ENCODE measurements at places on chromosomes 6 and 20.

DNA sequence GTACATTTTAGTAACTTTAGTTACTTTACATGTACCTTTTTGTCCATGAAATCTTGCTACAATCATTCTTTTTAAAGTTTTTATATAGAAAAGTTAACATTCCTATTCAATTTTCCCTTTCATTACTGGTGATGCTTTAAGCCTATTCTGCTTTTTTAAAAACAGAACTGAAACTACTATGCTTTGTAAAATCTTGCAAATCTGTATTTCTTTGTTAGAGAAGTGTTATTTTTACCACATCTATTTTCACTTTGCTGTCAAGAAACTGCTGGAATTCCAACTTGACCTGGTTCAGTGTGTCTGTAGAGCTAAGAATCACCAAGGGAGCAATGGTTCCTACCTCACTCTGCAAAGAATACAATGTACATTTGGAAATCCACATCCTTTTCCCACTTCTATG is 21.8 kb upstream of the SAMD5 start:
- no peak for DNase-seq

DNA sequence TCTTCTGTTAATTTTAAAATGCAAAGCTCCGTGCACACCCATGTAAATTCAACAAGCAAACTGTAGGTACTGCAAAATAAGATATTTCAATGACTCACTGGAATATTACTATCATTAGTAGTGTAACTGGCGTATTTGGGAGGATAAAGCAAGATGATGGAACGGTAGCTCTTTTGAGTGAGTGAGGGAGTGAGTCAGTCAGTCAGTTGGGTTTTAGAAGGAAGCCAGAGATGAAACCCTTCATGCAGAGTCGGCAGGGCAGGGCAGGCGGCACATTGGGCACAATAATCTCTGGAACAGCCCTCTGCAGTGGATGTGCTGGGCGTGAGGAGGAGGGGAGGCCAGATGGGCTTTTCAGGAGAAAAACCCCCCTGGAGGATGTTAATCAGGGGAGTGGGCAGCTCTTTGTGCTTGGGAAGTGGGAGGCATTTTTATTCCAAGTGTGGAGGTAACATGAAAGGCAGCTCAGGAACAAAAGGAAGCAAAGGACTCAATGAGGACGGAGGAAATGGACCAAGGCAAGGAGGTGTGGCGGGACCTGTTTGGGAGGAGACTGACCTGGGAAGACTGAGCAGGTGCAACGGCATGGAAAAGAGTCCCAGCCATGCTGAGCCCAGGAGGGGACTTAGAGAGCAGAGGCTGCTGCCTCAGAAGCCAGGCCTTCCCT is 171.2 kb downstream of the ZDHHC14 start:
- DNase-seq, result no peak

DNA sequence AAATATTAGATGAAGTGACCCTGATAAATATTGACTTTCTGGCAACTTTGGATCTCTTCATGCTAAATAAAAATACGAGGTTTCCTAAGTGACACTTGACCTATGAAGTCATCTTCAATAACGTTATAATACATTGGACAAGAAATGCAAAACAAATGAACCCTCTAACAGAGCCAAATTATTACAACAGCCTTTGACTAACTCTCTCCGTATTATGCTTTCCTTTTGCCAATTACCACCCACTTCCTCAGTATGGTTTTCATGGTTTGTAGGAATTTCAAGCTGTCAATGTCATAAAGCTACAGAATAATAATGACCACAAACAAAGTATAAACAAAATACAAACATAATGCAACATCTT is 210.5 kb downstream of the MOXD1 start:
- no peak for DNase-seq

GRCh38 chr20:54133434-54134427 is 40.1 kb downstream of the CYP24A1 start:
- DNase-seq, result peak; percentile 94

DNA sequence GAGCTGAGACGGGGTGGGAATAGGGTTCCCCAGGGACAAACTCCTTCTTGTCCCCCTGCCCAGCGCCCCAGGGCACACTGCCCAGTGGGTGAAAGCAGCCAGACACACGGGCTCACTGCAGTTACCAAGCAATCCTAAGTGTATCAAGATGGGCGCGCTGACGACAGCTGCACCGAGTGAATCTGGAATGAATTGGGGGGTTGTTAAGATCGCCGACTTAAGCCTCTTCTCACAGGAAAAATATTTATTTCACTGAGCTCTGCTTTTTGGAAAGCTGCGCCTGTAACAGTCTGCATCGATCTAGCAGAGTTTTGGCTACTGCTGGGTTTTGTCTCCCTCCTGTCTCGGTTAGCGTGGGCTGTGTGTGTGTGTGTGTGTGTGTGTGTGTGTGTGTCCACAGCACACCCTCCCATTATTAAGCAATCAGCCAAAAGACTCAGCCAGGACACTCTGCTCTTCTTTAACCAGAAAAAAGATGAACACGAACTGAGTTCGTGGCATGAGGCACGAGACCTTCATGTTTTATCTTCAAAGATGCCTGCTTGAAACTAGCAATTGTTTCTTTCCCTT is 35.9 kb downstream of the RIPOR3 start:
- DNase-seq, result no peak

GRCh38 chr6:154447954-154448353 is 62.5 kb downstream of the CNKSR3 start:
- DNase-seq, result no peak

DNA sequence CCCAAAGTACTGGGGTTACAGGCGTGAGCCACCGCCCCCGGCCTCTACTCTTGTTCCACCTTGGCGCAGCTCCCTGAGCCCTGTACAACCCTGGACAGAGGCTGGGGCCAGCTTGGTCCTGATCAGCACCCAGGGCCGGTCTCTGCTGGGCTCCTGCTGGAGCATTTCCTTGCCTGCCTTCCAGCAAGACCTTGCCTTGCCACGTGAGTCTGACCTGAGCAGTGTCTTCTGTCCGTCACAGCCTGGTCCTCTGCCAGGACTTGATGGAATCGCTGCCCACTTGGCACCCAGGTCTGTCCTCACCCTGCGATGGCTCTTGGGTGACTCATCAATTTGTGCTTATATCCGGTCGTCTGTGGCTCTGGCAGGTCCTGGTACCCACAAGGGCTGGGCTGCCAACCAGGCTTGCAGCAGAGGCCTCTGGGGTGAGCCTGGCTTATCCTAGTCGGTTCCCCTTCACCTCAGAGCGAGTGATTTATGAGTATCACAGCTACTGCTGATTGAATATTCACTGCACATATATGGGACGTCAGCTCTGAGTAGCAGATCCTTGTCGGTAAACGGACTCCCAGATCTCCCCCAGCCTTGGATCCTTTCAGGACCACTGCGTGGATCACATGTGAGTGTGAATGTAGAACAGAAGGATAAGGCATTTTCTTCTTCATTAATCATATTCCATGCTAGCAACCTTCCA is 10.1 kb upstream of the SULF2 start:
- DNase-seq, result peak; percentile 93

GRCh38 chr20:50460608-50461267 is 49.4 kb upstream of the PTPN1 start:
- peak; percentile 81 for DNase-seq

- DNase-seq, result no peak
Measured at GRCh38 chr6:128172752-128173682, 272.2 kb upstream of the THEMIS start.

GRCh38 chr20:20214757-20215275 is 153.1 kb upstream of the INSM1 start:
- DNase-seq, result no peak

DNA sequence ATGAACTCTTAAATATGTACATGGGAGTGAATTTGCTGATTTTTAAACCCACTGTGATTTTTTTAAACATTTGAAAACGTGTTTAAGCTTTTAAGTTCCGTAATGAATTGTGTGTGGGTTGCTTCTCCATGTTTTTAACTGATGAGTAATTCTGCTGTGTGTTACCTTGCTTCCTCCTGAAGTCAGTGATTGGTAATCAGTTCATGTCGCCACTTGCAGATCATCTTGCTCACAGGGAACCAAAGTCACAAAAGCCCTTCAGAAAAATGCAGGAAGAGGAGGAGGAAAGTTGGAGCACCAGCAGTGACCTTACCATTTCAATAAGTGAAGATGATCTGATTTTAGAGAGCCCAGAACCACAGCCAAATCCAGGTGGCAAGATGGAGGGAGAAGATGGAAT is 36.7 kb downstream of the KIZ start:
- DNase-seq, result no peak

GRCh38 chr20:47586649-47587294 is 85.1 kb downstream of the NCOA3 start:
- DNase-seq, result no peak

DNA sequence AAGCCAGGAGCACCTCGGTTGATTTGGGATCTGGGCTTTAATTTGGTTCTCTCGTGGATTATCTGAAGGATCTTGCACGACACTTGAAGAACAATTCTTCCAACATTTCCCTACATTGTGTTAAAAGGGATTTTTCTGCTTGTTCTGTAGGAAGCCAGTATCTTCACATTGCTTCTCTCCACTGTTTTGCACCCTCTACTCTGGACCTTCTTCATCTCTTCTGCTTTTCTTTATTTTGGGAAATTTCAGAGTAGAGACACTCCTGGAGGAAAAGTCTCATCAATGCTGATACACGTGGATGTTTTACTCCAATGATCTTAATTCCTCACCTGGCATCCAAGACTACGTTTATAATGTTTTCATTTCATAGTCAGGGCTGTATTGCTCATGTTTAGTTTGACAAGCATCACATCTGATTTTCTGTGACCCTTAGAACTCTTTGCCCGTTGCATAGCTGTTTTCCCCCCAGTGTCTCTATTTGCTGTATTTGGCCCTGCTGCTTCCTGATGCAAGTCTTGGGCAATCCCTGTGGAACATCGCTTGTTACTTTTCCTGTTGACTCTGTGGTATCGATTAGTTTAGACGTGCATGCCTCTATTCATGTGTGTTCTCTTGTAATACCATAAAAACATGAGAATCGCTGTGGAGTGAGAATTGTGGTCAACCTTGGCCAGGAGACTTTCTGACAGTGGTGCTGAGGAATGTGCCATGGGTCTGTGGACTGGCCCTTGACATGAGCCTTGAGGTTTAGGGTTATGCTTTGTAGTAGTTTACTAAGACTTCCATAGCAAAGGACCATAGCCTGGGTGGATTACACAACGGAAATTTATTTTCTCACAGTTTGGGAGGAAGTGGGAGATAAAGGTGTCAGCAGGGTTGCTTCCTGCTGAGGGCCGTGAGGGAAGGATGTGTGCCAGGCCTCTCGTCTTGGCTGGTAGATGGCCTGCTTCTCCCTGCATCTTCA is 12.5 kb downstream of the PLCB1 start:
- peak; percentile 88 for DNase-seq

- no peak for DNase-seq
Measured at GRCh38 chr6:135853227-135853626, 1.7 kb downstream of the PDE7B start.

DNA sequence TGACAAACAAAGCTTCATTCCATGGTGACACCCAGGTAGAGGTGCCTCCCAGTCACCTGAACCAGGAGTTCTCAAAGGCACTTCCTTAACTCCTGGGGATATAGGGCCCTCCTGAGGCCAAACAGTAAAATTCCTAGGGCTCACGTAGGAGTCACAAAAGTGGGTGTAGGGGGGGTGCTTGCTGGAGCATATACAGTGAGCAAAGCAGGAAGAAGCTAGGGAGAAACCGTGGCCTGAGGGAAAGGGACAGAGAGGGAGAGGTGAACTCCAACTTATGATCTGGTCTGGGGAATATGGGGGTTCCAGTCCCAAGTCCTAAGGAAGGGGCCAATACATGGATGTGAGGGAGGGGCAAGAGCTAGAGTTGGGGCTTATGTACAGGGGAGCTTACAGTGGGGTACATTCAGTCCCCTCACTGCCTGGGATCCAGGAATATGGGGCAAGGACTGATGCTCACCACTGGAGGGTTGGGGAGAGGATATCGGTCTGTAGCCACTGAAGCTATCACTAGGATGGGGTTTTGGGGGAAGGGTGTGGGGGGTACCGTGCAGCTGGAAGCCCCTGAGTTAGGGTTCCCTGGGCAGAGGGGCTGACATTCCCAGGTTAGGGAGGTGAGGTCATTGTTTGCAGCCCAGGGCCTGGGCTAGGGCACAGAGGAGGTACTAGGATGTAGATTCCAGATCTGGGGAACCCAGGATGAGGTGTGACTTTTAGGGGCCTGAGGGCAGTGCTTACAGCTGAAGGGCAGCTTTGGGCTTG is 950 bp downstream of the PEDS1 start:
- peak; percentile 57 for DNase-seq

DNA sequence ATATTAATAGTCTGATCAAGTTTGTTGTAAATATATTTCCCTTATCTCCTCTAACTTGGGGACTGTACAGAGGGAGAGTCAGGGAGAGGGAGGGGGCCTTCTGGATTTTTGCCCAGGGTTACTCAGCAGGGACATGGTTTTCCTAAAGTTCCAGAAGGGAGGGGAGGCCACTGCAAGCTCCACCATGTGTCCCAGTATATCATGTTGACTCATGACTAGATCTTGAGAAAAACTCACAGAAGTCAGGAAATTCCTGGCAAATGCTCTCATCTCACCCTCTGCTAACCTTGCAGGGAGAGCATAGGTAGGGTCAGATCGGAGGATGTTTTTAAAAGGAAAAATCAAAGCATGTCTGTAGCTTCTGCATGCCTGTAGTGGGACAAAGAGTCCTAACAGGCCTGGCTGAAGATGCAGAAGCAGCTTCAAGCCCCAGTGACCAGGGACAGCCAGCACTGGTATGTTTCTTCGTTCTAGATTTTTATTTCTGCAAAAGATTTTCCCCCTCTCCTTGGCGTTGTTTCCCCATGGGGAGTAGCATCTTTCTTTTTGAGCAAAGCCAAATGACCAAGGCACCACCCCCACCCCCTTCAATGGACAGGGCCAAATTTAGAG is 272.9 kb upstream of the SUPT3H start:
- peak; percentile 9 for DNase-seq

- no peak for DNase-seq
Measured at GRCh38 chr6:108510461-108511319, 50.0 kb upstream of the FOXO3 start.

DNA sequence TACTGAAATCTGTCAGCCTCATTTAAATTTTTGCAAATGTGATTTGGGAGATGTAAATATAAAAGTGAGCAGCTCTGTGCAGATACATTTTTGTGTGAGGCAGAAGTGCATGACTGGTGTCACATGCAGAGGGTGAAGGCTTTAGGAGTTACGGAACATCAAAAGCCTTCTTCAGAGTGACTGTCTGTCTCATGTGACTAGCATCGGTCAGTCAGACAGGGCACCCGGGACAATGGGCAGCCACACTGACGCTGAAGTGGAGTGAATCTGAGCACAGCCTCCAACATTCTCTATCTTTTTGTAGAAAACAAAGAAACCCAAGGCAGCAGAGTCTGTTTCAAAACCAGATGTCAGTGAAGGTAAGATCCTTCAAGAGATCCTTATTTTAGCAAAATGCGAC is 7.9 kb upstream of the FAM209A start:
- DNase-seq, result no peak

DNA sequence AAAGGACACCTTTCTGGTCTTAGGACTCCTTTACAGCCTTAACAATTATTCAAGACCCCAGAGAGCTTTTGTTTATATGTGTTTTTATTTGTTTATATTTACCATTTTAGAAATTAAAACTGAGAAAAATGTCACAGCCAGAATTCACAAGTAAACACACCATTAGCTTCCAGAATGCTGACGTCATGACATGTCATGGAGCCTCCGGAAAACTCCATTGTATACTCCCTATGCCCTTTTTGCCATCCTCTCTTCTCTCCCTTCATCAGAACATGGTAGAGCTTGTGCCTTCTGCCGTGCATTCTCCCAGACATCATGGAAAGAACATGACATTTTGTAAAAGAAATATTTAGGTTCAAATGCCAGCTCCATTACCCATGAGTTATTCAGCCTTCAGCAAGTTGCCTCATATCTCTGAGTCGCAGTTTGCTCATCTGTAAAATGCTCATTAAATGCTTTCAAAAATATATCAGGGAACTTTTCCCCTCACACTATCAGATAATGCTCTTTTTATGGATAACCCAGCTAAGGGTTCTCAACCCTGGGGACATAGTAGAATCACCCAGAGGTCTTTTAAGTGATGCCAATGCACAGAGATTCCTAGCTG is 27.8 kb downstream of the TNFAIP3 start:
- DNase-seq, result no peak

All from SW480 (cell line).